EH (cell line): ENCODE measurements at places on chromosomes 6 and 20.
A peak's percentile ranks its signal among the peaks of the same experiment; 100 is the strongest.

DNA sequence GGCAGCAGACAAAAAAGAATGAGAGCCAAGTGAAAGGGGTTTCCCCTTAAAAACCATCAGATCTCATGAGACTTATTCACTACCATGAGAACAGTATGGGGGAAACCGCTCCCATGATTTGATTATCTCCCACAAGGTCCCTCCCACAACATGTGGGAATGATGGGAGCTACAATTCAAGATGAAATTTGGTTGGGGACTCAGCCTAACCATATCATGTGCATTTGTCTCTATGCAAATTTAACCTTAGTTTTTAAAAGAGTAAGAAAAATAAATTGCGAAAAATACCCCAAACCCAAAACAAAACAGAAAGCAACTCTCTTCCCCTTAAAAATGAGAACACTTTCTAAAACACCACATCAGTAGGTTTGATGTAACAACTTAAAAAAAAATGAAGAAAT is 22.6 kb upstream of the GPR6 start:
- DNase-seq = no peak

GRCh38 chr20:57902473-57902872 is 192.7 kb upstream of the PMEPA1 start:
- DNase-seq = peak; percentile 75

DNA sequence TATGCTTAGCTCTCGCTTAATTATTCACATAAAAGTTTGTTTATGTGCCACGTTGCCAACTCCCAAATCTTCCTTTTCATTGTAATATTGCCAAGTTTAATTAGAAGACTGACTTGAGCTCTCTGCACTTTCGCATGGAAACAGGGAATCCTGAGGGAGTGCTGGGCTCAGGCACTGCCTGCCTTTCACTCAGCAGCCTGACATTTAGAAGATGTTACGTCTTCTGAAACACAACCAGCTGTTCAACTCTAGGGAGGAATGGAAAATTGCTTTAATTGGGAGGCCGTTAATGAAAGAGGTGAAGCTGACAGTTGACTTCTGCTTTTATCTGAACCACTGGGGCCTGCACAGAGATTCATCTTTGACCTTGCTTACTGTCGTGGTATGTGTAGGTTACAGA is 77.4 kb upstream of the MTHFD1L start:
- no peak for DNase-seq

DNA sequence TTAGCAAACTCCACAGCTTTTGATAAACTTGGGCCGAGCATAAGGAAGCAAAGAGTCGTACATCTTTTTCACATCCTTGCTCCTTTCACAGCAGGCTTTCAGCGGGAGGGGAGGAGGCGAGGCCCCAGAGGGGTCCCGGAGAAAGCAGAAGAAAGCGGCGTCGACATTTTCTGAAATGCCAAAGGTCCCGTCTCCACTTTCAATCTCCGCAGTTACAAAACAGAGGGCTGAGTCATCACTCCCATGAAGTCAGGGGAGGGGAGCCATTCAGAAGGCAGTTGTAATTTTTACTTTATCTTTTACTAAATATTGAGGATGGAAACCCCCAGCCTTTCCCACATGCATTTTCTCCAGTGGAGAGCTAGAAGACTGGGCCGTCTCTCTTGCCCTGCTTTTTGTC is 174.2 kb upstream of the THBS2 start:
- DNase-seq = peak; percentile 71

DNA sequence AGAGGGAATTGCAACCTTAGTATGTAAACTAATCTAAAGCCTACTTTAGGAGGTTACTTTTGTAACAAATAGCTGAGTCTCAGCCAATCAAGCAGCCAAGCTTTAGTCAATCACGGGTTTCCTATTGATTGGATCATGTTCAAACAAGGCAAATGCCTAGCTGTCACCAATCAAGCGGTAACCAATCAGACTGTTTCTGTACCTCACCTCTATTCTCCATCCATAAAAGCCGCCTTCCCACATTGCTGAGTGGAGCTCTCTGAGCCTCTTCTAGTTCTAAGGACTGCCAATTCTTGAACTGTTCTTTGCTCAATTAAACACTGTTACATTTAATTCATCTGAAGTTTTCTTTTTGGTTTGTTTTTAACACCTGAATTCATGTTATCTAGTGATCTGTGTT is 148.4 kb upstream of the BMP5 start:
- DNase-seq = no peak

- peak; percentile 48 for DNase-seq
Measured at GRCh38 chr6:72936766-72937559, 288.3 kb downstream of the KHDC1L start.

- no peak for DNase-seq
Measured at GRCh38 chr6:129732034-129732433, 22.1 kb upstream of the ARHGAP18 start.
